ENCODE measurements at places on chromosomes 12 and 14.

GRCh38 chr12:54448344-54448743, 25.1 kb downstream of the GTSF1 start:
- DNase-seq = no peak

DNA sequence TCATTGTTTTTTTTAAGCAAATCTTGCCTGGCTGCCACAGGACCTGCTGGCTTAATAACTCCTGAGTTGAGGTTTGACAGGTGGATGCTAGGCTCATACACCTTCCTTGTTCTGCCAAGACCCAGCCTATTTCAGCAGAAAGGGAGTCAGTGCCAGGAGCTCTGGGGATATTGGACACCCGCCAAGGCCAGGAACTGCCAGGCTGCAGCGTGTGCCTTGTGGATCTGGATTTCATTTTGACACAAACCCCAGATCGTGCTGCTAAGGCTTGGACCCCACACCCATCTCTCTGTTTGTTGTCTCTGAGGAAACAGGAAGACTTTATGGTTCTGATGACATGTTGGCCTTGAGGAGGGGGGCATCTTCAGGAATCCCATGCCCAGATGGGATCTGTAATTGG, 44.4 kb upstream of the PRIMA1 start:
- no peak for DNase-seq

GRCh38 chr12:62078020-62078419, 182.2 kb upstream of the USP15 start:
- DNase-seq = no peak

- no peak for DNase-seq
Observed at GRCh38 chr14:77043984-77044485, 15.5 kb upstream of the IRF2BPL start.

DNA sequence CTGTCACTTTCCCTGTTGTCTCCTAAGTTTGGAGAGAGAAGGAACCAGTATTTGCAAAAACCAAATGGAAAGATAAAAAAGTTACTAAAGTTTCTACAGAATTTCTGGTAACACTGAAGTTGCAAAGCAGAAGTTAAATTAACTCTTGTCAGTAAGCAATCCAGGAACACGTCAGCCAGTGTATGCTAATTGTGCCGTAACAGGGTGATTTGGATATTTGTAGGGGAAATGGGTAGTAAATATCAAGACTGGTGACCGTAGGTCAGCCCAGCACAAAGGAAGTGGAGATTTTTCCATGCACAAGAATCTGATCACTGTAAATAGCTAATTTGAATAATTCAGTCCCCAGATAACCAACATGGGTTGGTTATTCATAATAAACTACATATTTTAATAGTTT, 2.3 kb downstream of the CDKN1B start:
- DNase-seq = no peak

- peak; percentile 66 for DNase-seq
Observed at GRCh38 chr12:108304633-108305032, 34.5 kb downstream of the CMKLR1 start.

GRCh38 chr12:15574353-15574752, 214.8 kb downstream of the EPS8 start:
- no peak for DNase-seq

- no peak for DNase-seq
Observed at GRCh38 chr12:79932357-79932756, 2.5 kb downstream of the PPP1R12A start.

DNA sequence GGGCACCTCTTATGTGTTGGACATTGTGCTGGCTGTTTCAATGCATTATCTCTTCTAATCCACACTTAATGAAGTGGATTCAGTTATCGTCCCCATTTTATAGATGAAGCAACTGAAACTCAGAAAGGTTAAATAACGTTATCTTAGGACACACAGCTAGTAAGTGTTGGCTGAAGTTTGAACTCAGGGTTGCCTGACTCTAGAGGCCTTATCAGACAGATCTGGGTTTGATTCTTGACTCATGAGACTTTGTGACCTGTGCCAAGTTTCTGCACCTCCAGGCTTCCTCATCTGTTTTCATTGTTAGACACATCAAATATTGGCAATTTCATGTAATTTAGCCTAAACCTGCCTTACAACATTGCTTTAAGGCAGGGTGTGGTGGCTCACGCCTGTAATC, 18.2 kb upstream of the IRF2BPL start:
- peak; percentile 79 for DNase-seq

GRCh38 chr14:89164168-89165073, 252.6 kb downstream of the FOXN3 start:
- no peak for DNase-seq

- DNase-seq = no peak
Observed at GRCh38 chr12:1853716-1854115, 33.4 kb downstream of the LRTM2 start.

DNA sequence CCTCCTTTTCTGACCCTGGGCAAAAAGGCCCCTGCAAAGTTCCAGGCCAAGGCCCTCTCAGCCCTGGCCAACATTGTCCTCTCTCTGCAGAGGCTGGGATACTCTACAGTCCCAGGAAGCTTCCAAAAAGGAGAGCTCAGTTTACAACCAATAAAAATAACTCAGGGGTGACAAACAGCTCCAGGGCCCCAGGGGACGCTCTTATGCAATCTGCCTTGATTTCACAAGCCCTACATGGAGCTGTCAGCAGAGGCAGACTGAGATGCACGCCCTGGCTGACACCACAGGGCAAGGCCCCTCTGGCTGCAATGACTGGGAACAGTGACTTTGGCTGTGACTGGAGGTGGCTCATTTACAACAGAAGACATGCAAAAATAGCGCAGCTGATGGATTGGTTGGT, 129.0 kb upstream of the MED13L start:
- peak; percentile 94 for DNase-seq

GRCh38 chr14:100532906-100533655, 54.1 kb downstream of the BEGAIN start:
- DNase-seq = peak; percentile 15

DNA sequence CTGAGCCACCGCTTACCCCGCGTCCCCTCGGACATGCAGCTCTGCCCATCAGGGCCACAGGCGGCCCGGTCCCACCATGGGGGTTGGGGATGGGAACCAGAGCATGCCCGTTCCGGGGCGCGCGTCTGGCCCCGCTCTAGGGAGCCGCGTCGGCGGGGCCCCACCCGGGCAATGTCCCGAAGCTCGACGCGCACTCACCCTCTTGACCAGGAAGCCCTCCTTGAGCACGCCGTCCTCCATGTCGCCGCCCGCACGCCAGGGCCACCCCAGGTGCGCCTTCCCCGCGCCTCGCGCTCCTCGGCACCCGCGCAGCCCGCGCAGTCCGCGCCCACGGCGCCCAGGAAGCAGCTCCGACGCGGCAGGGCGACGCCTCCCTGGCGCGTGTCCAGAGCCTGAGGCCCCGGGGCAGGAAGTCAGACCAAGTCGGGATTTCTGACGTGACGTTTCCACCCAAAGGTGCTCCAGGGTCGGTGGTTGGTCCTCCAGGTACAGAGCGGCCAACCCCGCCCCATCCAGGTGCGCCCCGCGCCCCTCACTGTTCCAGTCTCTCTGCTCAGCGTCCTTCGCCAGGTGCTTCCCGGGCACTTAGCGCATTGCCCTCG, at the start of gene PLEK2:
Gene PLEK2, minus strand, starts transcription at position 346 of the 602 bp plus-strand sequence. Its CDS starts 106 bp downstream, at position 240.
- peak; percentile 54 for DNase-seq

GRCh38 chr14:71373773-71374172, 466.5 kb downstream of the PCNX1 start:
- DNase-seq = no peak

DNA sequence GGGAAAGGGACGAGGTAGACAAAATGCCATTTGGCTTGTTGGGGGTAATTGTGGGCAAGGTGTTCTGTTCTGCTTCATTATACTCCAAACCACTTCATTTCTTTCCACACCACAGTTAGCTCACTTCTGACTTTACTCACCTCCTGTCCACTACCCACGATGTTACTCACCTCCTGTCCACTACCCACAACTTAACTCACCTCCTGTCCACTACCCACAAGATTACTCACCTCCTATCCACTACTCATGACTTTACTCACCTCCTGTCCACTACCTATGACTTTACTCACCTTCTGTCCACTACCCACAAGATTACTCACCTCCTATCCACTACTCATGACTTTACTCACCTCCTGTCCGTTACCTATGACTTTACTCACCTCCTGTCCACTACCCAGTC, 10.1 kb upstream of the TWF1 start:
- DNase-seq = peak; percentile 15

DNA sequence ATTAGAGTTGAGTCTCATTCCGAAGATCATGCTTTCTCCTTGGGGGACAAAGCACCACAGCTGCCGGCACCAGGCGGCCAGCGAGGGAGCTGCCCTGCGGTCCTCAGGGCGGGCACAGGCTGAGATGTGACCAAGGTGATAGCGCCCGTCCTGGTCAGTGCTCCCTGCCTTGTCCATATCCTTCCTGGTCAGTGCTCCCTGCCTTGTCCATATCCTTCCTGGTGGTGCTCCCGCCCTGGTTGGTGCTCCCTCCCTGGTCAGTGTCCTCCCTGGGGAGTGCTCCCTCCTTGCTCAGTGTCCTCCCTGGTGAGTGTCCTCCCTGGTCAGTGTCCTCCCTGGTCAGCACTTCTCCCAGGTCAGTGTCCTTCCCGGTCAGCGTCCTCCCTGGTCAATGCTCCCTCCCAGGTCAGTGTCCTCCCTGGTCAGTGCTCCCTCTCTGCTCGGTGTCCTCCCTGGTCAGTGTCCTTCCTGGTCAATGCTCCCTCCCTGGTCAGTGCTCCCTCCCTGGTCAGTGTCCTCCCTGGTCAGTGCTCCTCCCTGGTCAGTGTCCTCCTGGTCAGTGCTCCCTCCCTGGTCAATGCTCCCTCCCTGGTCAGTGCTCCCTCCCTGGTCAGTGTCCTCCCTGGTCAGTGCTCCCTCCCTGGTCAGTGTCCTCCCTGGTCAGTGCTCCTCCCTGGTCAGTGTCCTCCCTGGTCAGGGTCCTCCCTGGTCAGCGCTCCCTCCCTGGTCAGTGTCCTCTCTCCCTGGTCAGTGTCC, 92.2 kb downstream of the ADGRD1 start:
- DNase-seq = no peak

GRCh38 chr14:103815253-103815652, 32.1 kb downstream of the PPP1R13B start:
- no peak for DNase-seq

DNA sequence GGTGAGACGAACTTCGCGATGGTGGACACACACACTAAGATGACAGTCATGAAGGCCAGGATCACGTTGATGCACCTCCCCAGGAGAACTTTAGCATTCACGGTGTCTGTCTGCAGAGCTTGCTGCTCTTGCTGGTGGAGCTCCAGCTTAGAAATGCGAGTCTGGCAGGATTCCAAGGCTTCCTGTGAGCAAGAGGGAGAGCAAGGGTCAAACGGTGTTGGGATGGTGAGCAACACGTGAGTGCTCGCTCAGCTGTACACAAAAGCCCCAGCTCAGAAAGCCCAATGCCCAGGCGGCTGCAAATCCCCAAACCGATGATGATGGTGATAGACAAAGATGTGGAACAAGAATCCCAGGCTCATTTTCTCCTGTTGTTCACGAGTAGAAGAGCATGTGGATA, 78.8 kb downstream of the TMCC3 start:
- DNase-seq = peak; percentile 81

GRCh38 chr12:12755923-12756322, 29.5 kb upstream of the APOLD1 start:
- DNase-seq = no peak

- peak; percentile 56 for DNase-seq
Observed at GRCh38 chr12:43882578-43883178, 46.8 kb downstream of the TMEM117 start.

DNA sequence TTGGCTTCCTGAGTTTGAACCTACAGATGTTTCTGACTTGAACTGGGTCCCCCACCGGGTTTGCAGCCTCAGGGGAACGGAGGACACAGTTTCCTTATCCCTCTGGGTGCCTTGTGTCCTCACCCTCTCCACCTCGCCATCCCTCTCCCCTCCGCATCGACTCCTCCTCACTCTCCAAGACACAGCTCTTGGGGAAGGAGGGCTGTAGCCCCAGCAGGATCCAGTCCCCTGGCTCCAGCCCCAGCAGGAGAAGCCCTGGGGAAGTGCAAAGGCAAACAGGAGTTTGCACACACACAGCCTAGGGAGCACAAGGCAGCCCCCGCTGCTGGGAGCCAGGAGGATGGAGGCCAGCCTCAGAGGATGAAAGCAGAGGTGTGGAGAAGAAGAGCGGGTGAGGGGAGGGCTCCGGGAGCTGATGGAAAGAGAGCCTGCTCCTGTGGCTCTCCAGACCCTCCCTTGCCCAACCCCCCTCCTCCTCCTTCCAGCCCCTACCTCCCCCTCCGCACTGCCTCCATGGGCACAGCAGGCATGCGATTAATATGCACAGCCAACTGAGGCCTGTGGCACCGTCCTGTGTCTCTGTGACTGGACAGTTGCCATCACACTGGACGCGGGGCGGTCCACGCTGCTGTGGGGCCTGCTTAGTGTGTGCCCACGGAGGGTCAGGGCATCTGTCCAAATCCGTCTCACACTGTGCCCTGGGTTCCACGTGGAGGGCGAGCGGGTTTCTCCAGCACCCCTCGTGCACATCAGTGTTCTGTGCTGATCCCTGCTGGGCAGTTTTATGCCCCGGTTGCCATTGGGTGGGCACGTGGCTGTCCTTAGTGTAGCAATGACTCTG, 193.7 kb upstream of the DIO3 start:
- DNase-seq = no peak

DNA sequence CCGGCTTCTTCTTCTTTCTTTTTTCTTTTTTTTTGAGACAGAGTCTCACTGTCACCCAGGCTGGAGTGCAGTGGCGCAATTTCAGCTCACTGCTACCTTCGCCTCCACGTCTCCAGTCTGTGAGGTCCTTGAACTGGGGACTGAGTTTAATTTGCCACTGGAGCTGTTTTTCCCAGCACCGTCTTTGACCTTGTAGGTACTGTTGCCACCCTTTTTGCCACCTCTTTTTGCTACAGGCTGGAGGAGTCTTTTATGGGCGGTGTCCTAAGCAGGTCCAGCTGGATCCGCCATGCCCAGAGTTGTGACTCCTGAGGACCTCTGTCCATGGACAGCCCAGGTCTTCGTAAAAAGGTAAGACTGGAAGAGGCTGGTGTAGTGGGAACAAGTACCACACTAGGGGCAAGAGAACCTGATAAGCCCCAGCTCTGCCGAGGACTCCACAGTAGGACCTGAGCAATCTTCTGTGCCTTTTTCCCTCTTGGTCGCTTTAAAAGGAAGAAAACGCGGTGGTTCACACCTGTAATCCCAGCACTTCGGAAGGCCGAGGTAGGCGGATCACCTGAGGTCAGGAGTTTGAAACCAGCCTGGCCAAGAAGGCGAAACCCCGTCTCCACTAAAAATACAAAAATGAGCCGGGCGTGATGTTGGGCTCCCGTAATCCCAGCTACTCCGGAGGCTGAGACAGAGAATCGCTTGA, 946 bp downstream of the RNU4-2 start:
- no peak for DNase-seq

Measured in RPMI7951 (cell line).